ENCODE measurements at places on chromosomes 6 and 20. TPM values are rescaled to one million over a fixed set of nuclear protein-coding genes. Genes with fewer than 3 reads are reported as not detected.

GRCh38 chr6:18053555-18054445 is 66.4 kb upstream of the KIF13A start:
- DNase-seq = no peak

The DEK gene
- total RNA-seq = 46.0 TPM

The RSPO3 gene
- 1.8 TPM for total RNA-seq

- no peak for DNase-seq
Measured at GRCh38 chr20:50185426-50185825, 5.2 kb upstream of the CEBPB start.

- DNase-seq = no peak
Measured at GRCh38 chr20:53961527-53961926, 108.9 kb downstream of the BCAS1 start.

- no peak for DNase-seq
Measured at GRCh38 chr20:2749343-2749950, 51.0 kb downstream of the CPXM1 start.

- no peak for DNase-seq
Measured at GRCh38 chr6:98308564-98308963, 525.8 kb upstream of the POU3F2 start.

GRCh38 chr6:167540796-167541195 is 215.9 kb downstream of the TTLL2 start:
- DNase-seq = no peak

GRCh38 chr6:164130151-164130550 is 715.6 kb downstream of the QKI start:
- DNase-seq = no peak
